Sigmoid colon (tissue), 7 donors: ENCODE measurements at places on chromosomes 4 and X.

DNA sequence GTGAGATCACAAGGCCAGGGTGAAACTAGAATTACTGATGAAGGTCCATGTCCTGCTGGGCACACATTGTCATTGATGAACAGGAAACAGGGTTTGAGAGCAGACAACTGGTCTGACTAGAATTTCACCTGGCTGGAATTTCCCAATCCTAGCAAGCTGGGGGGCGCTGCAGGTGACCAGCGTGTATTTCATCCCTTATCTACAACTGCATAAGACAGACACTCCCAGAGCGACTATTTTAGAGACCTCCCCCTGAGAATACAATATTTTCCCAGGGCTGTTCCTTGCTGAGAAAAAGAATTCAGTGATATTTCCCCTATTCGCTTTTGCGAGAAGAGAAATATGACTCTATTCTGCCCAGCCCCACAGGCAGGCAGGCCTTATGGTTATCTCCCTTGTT is 432.6 kb upstream of the GALNT7 start:
- no peak for DNase-seq

GRCh38 chr4:109332926-109333464 is 30.5 kb upstream of the COL25A1 start:
- DNase-seq = no peak

DNA sequence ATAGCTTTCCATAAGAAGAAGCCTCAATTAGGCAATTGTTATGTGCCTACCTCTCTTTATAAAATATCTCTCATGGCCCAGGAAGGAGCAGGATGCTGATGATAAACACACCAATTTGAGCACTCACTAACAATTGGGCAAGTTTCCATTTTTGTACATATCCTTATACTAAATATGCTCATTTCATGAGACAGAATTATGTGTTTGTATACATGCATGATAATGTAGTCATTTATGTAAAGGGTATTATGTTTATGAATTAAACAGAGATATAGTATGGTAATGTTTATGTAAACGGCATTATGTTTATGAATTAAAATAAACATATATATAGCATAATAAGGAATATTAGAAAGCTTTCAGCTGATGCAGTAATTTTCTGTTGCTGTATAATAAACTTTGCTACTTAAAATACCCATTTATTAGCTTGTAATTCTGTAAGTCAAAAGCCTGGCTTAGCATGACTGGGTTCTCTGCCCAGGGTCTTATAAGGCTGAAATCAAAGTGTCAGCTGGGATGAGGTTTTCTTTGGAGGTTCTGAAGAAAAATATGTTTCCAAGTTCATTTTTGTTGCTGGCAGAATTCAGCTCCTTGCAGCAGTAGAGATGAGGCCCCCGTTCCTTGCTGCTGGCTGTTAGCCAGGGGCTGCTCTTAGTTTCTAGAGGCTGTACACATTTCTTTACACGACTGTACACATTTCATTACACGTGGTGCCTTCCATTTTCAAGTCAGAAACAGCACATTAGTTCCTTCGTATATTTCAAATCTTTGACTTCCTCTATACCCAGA is 89.0 kb downstream of the GLRA2 start:
- no peak for DNase-seq

GRCh38 chr4:4960574-4960973 is 58.7 kb downstream of the CYTL1 start:
- no peak for DNase-seq

DNA sequence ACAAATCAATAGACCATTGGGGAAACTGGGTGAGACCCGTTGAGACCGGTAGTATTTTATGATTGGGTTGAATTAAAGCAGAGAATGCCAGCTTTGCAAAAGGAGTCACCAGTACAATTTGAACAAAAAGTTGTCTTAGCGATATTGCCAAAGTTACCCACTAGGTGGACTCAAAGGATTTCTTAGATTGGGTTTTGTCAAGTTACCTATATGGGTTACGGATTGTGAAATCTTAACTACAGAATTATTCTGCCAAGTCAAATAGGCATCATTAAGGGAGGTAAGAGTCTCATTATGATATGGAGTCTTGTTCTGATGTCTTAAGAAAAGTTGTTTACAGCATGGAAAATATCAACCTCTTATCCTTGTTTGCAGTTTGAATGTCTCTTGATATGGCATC is 15.0 kb upstream of the CT47A1 start:
- DNase-seq = no peak

DNA sequence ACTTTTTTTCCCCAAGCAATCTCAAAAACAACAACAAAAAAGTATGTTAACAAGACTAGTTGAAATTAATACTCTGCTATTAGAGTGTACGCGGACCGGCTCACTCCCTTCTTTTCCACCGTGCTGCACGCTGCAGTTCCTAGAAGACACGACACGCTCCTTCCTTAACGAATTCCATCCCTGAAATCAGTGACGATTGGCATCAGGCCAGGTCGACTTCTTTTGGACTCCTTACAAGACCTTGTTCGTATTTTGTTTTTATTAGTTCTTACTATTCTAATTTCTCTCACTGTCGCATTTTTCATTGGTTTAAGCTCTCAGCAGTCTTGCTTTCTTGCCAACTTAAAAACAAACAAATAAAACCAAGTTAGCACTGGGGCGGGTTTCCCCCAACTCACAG is 175.8 kb upstream of the PITX2 start:
- DNase-seq = no peak

DNA sequence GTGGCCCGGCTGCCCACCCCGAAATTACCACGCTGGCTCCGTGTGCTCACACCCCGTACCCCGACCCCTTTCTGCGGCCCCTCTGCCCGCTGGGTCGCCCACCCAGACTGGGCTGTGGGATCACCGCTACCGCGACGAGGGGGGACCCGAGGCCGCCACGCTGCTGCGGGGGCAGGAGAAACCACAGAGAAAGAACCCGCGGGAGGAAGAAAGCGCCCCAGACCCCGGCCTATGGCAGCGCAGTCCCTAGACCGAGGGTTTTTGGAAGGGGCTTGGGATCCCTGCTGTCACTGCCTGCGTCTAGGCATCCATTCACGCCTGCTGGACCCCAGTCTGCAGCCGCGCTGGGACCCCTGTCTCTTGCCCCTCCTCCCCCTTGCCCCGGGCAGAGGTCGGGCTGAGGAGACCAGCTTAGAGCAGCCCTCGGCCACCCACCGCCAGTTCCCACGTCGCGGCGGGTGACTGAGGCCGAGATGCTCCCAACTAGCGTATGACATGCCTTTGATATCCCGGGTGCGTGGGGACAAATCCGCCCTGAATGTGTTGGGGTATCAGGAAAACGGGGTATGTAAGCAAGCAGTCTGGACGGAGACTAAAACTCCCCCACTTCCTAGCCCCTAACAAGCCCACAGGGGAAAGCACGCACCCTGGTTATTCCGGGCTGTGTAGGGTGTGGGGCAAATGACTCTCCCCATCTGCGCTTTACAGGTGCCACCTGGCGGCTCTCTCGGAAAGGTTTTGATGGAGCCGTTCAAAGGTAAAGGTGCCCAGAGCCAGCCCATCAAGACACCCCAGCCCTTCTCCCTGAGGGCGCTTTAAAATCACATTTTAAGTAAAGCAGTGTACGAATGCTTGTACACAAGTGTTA is 862 bp upstream of the INPP4B start:
- no peak for DNase-seq

DNA sequence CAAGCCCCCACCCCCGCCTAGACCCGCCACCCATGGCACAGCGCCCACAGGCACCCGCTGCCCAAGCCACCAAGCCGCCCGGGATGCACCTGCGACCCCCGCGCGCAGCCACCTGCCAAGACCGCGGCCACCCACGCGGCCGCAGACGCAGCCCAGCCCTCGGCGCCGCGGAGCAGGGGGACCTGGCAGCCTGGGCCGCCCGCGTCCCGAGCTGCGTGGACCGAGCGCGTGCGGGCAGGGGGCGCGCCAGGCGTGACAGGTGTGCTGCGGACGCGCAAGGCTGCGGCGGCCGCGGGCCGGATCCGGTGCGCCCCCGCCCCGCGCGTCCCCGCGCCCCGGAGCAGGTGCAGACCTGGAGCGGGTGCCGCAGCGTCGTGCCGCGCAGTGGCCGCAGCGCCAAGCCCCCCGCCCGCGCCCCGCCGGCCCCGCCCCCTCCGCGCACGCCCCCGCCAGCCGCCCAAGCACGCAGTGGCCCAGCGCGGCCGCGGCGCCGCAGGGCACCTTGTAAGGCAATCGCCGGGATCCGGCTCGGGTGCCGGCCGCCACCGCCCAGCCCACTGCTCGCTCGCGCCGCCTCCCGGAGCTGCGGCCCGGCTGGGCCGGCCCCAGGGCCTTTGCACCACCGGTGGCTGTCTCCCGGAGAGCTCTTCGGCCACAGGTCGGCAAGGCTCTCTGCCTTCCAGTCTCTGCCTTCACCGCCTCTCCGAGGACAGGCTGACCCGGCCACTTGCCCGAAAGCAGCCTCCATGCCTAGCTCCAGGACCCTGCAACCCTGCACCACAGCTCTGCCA is at the start of gene PNCK:
Gene PNCK, minus strand, starts transcription at position 386 of the 791 bp plus-strand sequence. CDS start 737 bp downstream, outside the sequence.
- DNase-seq = peak; percentile 66

- no peak for DNase-seq
These were observed 794.2 kb upstream of the LCORL start for GRCh38 chr4:18815779-18816173.
